Thoracic aorta (tissue), 2 donors: ENCODE measurements at places on chromosomes 4 and X. TPM values are rescaled to one million over a fixed set of nuclear protein-coding genes. Genes with fewer than 3 reads are reported as not detected.

The NOCT gene
- total RNA-seq: 9.6 TPM

DNA sequence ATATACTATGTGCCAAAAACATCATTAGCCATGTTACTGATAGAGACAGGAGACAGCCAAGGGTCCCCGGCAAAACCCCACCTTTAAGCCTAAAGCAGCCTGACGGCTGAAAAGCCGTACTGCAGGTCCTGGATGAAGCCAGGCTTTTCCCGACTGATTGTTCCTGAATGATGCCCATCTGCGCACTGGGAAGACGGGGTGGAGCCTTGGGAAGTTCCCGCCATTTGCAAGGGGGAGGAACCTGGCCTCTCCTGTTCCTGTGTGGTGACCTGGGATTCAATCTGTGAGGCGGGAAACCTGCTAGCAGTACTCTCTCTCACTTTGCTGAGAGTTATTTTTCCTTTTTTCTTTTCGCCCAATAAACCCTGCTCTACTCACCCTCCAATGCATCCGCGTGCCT is 15.1 kb upstream of the CAMK2D start:
- DNase-seq: no peak

The GAGE2A gene
- not detected for total RNA-seq

The BOD1L1 gene
- total RNA-seq: 25.9 TPM

DNA sequence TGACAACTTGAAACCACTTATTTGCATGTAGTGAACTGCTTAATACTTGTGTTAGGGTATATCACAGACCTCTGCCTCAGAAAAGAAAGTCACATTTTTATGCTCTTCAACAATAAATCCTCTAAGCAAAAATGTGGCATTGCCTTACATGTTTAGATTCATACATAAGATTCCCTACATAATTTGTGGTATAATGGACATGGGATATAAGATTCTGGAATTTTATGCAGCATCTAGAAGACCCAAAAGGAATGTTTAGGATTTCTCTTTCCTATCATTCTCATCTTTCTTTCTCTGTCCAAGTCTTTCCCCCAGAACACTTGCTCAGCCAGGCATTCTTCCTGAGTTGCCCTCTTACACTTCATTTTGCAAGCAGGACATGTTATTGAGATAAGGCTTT is 37.7 kb upstream of the TET2 start:
- no peak for DNase-seq
